ENCODE measurements at places on chromosomes 12 and 14.

DNA sequence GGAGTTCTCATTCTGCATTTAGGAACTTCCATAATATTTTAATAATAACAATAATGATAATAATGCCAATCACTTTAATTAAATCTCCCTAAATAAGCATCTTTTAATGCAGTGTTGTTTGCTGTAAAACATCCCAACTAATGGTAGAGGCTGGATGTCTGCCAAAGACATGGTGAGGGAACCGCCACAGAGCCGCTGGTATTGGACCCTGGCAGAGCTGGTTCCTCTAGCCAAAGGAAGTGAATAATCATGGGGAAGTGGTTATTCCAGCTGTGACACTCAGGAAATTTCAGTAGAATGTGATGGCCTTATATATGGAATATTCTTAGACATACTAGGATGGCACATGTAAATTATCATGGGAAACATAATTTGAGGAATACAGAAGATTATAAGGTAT, 483.3 kb downstream of the ZFP36L1 start:
- DNase-seq, result no peak

DNA sequence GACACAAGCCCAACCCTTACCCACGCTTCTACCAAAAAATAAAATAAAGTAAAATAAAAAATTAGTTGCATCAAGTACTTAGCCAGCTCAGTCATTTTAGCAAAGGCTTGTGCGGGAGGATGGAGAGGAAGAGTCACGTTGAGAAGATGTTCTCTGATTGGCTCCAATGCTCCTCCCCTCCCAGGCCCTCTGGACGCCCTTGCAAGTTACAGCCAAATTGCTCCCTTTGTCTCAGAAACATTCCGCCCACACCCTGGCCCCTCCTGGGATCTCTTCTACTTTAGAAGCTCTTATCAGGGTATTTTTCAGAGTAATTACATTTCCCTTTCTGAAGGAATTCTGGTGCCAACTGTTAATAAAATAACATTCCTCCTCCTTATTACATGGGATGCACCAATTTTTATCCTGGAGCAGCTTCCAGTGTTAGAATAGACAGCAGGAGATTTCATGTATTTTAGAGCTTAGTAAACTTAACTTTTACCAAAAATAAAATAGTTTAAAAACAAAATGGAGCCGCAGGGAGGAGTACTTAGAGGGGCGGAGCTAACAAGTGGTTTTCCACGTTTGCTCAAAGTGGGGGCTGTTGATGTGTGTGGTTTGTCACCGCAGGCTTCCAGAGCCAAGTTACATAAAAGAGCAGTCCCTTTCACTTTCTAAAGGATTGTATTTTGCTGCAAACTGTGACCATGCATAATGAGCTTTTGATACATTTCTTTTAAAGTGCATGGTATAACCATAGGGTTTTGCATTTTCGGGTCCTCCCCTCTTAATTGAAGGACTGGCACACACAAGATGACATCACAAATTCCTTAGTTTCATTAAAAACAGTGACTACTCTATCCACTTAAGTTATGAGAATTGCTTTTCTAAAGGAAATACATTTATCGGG, 71.7 kb upstream of the RAP1B start:
- DNase-seq, result peak; percentile 84

- no peak for DNase-seq
Observed at GRCh38 chr14:59026081-59026480, 162.4 kb upstream of the DAAM1 start.

DNA sequence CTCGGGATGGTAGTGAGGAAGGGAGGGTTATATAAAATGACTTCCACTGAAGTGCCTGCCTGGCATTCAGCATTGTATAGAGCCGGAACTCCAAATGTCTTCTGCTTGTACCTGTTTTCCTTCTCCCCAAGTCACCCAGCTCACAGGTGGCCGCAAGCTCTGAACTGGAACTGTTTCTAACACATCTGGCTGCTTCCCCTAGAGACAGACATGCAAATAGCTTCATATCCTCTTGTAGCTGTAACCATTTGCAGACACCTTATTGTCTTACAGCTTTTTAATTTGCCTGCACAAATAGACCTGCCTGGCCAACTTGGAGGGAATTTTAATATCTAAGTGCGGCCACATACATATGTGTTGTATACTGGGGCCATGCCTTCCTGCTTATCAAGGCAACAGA, 126.0 kb downstream of the CHST11 start:
- no peak for DNase-seq

GRCh38 chr14:68623307-68623706, 169.6 kb downstream of the ZFP36L1 start:
- DNase-seq, result no peak

GRCh38 chr12:66693901-66694513, 15.1 kb upstream of the GRIP1 start:
- peak; percentile 74 for DNase-seq

DNA sequence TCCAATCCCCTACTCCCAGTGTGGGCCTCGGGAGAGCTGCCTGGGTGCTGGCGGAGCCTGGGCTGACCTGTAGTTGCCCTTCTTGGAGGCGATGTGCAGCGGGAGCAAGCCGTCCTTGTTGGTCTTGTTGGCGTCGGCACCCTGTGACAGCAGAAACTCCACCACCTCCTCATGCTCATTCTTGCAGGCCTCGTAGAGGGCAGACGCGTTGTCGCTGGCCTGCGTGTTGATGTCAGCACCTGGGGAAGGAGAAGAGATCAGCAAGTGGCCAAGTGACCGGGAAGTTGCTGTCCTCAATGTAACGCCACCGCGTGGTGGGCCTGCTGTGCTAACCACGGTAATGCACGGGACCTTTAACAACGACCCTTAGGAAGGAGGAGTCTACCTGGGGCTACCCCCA, 20.1 kb downstream of the FAM181A start:
- no peak for DNase-seq

DNA sequence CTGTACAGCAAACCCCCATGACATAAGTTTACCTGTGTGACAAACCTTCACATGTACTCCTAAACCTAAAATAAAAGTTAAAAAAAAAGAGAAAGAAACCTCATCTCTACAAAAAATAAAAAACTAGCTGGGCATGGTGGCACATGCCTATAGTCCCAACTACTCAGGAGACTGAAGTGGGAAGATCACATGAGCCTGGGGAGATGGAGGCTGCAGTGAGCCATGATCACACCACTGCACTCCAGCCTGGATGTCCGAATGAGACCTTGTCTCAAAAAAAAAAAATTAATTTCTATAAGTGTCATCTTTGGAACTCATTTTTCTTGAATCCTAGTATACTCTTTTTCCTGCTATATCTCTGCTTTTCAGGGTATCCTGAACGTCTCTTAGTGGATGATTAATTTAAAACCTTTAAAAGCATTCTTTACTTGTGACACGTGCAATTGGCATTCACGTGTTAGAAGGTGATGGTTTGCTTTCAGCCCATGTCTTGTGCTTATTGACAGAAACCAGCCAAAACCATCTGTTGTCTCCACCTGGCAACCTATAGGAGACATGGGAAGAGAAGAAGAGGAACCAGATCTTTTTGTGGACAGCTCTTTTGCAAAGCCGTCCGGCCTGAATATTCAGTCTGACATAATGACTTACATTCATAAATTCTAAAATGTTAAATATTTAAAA, 30.6 kb upstream of the PPFIBP1 start:
- no peak for DNase-seq

- no peak for DNase-seq
Observed at GRCh38 chr14:80926397-80927082, 15.0 kb downstream of the CEP128 start.

- DNase-seq, result no peak
Observed at GRCh38 chr14:22081337-22081736, 407.7 kb upstream of the OR4E1 start.
